ENCODE measurements at places on chromosomes 4 and X.

- DNase-seq = no peak
These were observed 10.7 kb upstream of the FNIP2 start for GRCh38 chr4:158758142-158758541.

GRCh38 chrX:17496407-17496806, 121.4 kb downstream of the NHS start:
- DNase-seq = no peak

- DNase-seq = no peak
These were observed 3.5 kb downstream of the BEND4 start for GRCh38 chr4:42149004-42149403.

GRCh38 chr4:80322716-80323115, 12.8 kb upstream of the CFAP299 start:
- no peak for DNase-seq

- DNase-seq = no peak
These were observed 50.1 kb downstream of the FBXW7 start for GRCh38 chr4:152485726-152486276.

GRCh38 chrX:22629105-22629725, 356.5 kb downstream of the CBLL2 start:
- DNase-seq = no peak

DNA sequence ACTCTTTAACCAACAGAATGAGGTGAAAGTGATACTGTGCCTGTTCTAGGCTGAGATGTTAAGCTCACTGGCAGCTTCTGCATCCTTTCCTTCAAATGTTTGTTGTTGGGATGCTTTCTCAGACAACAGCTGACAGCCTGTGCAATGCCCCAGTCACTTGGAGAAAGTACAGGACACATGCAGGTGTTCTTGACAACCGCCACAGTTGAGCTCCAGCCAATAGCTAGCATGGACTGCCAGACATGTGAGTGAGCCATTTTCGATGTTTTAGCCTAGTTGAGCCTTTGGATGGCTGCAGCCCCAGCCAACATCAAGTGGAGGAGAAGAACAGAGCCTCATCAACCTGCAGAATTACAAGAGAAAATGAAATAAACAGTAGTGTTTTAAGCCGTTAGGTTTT, 94.1 kb upstream of the PPP3CA start:
- DNase-seq = no peak

DNA sequence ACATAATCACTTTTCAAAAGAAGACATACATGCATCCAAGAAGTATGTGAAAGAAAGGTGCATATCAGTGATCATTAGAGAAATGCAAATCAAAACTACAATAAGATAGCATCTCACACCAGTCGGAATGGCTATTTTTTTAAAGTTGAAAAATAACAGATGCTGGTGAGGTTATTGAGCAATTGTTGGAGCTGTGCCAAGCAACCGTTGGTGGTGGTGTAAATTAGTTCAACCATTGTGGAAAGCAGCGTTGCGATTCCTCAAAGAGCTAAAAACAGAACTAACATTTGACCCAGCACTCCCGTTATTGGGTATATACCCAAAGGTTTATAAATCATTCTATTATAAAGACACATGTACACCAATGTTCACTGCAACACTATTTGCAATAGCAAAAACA, 14.2 kb downstream of the COX7B2 start:
- DNase-seq = no peak

- no peak for DNase-seq
These were observed 355.0 kb downstream of the PPP1R2C start for GRCh38 chrX:42422961-42423360.
